A673 (cell line): ENCODE measurements at places on chromosomes 3 and 15.
A peak's percentile ranks its signal among the peaks of the same experiment; 100 is the strongest.

DNA sequence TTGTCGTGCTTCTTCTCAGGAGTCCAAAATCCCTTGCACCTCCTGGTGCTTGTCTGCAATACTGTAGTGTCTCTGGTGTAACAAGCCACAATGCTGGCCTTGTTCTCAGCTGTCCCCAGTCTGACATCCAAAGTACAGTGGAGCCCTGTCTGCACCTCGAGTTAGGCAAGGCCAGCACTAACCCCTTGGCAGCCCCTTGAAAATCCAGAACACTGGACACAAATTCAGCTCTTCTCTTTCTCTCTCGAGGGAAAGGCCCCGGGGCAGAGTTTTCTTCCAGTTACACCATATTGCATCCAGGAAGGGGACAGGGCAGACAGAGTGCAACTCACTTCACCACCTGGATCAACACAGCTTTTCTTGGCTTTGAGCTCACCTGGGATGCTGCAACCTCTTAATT, 91.3 kb upstream of the ATP10A start:
- no peaks in the 10 kb centered on the region for H3K27me3 ChIP-seq
- DNase-seq, result no peak
- no peaks in the 10 kb centered on the region for H3K4me1 ChIP-seq
- no peaks in the 10 kb centered on the region for H3K36me3 ChIP-seq
- no peak overlapping the region for H3K4me3 ChIP-seq

DNA sequence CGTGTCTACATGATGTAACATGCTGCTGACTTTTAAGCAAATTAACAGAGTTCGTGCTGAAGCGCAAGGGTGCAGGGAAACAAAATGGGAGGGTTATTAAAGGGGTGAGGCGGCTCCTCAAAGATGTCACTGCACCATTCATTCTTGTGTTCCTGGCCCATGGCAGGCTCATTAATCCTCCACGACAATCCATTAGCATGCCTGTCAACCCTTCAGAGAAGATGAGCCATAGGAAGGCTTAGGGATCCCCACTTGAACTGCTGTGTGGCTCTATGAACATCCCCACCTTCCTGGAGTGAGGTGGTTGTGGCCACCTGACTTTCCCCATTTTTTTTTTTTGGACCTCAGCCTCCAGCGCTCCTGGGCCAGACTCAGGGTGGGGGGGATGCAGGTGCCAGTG, 45.8 kb downstream of the IGF1R start:
- peaks cover 9% of the 10 kb centered on the region for H3K4me1 ChIP-seq
- H3K27me3 ChIP-seq, result no peaks in the 10 kb centered on the region
- DNase-seq, result no peak
- no peaks in the 10 kb centered on the region for H3K36me3 ChIP-seq
- no peak overlapping the region for H3K4me3 ChIP-seq

- DNase-seq, result no peak
- no peak overlapping the region for H3K27ac ChIP-seq
- no peaks in the 10 kb centered on the region for H3K4me1 ChIP-seq
- H3K27me3 ChIP-seq, result no peaks in the 10 kb centered on the region
Measured at GRCh38 chr3:104291437-104291851, 1075.3 kb upstream of the ALCAM start.

- no peak overlapping the region for H3K4me3 ChIP-seq
- H3K36me3 ChIP-seq, result no peaks in the 10 kb centered on the region
- peak; percentile 60 for DNase-seq
- peak overlapping the region; percentile 61 for H3K27ac ChIP-seq
Measured at GRCh38 chr15:70494852-70495571, 268.3 kb downstream of the UACA start.

- no peaks in the 10 kb centered on the region for H3K27me3 ChIP-seq
- no peak overlapping the region for H3K4me3 ChIP-seq
- H3K4me1 ChIP-seq, result no peaks in the 10 kb centered on the region
- H3K36me3 ChIP-seq, result peaks cover 20% of the 10 kb centered on the region
Measured at GRCh38 chr3:98513091-98513511, 9.6 kb downstream of the CLDND1 start.
